Activated T-helper 1 cell treated with anti-CD3 and anti-CD28 coated beads, Interleukin-2, amount 50 U/mL, for 16 hours (primary cell): ENCODE measurements at places on chromosomes 13 and 19.

GRCh38 chr13:93967286-93967685 is 512.2 kb downstream of the DCT start:
- no peak for DNase-seq

GRCh38 chr13:39273953-39274738 is 235.9 kb downstream of the NHLRC3 start:
- no peak for DNase-seq

DNA sequence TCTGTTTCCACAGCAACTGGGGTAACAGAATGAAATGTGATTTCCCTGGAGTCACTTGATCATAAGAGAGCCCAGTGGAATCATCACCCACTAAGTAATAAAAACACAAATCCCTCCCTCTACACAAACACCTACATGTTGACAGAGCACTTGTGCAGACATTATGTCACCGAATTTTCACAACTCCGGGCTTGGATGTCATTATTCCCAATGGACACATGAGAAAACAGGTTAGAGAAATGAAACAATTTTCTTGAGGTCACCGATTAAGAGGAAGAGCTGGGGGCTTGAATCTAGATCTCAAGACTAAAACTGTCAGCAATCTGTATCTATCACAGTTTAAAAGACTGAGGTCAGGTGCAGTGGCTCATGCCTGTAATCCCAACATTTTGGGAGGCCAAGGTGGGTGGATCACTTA is 3.1 kb downstream of the XRCC1 start:
- no peak for DNase-seq

GRCh38 chr19:33471111-33471996 is 50.2 kb downstream of the PEPD start:
- no peak for DNase-seq

- DNase-seq = peak; percentile 67
Observed at GRCh38 chr19:29680447-29680846, 15.2 kb downstream of the PLEKHF1 start.

DNA sequence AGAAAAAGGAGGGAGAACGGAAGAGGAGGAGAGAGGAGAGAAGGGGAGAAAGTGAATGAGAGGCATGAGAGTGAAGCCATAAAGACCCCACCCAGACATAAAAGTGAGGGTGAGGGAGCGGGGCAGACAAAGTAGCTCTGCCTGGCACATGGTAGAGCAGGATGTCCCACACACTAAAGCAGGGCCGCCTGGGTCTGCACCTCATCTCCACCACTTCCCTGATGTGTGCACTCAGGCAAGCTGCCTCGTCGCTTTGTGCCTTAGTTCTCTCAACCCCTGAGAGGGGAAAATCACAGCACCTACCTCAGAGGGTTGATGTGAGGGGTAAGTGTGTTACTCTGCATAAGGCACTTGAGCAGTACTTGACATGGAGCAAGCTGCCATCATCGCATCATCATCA is 488.1 kb downstream of the COG6 start:
- no peak for DNase-seq

DNA sequence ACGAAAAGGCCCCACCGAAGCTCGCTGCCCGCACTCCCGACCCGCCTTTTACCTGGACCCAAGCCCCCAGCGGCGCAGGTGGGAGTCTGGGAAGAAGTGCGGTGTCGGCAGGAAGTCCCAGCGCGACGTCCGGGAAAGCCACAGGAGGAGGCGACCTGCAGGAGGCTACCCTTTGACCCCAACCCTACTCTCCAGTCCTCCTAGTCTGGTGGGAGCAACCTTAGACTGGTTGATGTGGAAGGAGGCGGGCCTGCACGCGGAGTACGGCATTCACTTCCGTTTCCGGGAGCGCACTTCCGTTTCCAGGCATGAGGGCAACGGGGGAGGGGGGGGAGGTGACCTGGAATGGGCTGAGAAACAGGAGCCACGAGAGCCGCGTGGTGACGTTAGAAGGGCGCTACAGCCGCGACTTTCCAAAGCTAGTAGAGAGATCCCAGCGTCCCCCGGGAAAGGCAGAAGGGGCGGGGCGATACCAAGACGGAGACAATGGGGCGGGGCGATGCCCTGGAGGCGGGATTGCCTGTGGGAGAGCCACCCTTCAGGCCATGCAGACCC is 28.5 kb downstream of the ZNF266 start:
- DNase-seq = no peak

DNA sequence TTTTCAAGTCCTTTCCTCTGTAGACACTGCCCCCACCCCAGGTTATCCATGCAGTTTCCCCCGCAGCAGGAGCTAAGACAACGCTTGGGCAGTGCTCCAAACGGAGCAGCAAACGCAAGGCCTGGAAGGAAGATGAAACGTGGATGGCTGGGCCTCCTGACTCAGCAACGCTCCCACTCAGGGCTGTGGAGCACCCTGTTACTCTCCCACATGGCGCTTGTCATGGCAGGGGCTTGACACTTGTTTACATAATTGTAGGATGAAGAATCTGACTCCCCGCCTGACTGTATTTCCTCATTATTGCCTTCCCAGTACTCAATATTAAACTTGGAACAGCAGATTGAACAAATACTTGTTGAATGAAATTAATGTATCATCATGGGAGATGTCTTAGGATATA is 799 bp upstream of the C1QTNF9B start:
- DNase-seq = no peak

- no peak for DNase-seq
Observed at GRCh38 chr19:31350693-31351055, 1.4 kb upstream of the TSHZ3 start.

GRCh38 chr19:4267101-4267900 is 11.8 kb upstream of the SHD start:
- peak; percentile 29 for DNase-seq

DNA sequence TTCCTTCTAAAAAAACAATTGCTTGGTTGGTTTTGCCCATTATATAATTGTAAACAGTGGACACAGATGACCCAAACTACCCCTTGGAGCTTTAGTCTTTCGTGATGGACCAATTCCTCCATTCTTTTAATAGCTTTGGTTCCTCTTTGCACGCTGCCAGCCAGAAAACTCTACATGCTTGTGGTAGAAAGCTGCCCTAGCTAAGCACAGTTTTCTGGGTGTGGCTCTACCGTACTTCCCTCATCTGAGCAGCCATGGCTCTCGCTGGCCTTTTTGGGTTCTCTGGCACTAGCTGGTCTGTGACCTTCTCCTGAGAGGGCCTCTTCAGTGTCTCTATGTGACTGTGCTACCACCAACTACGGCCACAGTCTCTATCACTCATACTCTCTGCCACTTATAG is 29.9 kb upstream of the CEBPA start:
- DNase-seq = no peak

DNA sequence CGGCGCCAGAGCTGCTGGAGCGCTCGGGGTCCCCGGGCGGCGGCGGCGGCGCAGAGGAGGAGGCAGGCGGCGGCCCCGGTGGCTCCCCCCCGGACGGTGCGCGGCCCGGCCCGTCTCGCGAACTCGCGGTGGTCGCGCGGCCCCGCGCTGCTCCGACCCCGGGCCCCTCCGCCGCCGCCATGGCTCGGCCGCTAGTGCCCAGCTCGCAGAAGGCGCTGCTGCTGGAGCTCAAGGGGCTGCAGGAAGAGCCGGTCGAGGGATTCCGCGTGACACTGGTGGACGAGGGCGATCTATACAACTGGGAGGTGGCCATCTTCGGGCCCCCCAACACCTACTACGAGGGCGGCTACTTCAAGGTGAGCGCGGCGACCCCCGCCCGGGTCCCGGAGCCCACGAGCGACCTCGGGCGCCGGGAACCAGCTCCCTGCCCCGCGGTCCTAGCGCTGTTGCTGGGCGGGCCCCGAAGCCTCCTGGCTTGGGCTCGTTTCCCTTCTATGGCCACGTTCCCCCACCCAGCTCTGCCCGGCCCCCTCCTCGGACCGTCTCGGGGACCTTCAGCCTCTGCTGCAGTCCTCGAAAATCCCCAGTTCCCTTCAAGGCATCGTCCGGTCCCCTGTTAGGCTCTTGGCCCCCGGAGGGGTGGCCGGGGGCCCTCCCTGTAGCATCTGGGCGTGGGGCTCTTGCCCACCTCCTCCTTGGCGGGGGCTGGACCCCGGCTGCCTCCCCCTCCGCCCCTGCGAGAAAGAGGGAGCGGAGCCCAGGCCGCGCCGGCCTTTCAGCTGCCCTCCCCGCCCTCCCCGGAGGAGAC is at the start of gene CDC34:
Gene CDC34, plus strand, starts transcription at position 8 of the 808 bp plus-strand sequence. Its CDS starts 172 bp downstream, at position 180.
- DNase-seq = no peak

DNA sequence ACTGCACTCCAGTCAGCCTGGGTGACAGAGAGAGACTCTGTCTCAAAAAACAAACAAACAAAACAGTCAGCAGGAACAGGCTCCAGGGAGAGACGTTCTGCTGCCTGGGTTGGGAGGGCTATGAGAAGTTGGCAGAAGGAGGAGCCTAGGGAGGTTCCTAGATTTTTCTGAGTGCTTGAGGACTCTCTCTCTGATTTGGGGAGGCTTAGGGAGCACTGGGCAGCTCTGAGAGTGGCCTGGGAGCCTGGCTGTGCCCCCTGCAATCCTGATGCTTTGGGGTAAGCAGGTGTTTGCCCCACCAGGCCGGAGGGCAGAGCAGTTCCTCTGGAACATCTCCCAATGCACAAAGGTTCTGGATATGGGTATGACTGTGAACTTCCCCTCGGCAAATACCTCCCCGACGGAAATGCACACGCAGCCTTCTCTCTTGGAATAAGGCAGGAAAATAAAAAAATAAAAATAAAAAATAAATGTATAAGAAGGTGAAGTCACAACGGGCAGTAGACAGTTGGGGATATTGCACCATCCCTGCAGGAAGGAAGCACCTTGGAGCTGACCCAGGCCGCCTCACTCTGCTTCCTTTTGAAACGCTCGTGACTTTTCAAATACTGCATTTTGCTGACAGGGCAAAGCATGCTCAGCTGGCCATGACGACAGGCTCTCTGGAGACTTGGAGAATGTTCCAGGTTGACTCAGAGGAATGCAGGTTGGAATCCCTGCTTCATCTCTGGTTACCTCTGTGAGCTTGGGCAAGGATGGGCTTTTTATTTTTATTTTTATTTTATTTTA is 26.5 kb upstream of the HOMER3 start:
- DNase-seq = no peak

DNA sequence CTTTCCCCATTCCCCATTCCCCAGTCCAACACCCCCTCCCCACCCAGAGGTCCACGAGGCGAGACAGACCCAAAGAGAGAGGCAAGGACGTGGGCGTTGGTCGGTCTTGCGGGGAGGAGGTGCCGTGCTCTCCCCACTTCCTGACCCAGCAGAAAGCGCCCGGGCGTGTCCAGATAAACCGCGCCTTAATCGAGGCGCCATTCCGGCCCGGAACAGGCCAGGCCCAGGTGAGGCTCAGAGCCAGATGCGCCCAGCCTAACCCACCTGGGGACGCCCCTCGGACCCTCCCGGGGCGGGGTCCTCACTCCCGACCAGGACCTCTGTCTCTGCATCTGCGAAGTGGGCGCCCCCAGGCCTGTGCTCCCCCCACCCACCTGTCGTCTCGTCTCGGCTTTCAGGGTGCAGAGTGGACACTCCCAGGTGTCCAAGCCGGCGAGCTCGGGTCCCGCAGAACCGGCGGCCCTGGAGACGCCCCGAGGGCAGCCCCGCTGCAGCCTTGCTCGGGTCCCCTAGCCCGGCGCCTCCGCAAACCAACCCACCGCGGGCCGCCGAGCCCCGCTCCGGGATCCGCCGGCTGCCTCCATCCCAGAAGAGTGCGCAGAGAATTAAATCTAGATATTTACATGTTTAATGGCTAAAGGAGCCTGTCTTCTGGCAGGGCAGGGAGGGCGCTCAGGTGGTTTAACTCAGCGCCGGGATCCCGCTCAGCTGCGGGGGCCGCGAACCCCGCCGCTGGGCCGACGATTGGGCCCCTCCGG is 5.0 kb upstream of the ONECUT3 start:
- no peak for DNase-seq

DNA sequence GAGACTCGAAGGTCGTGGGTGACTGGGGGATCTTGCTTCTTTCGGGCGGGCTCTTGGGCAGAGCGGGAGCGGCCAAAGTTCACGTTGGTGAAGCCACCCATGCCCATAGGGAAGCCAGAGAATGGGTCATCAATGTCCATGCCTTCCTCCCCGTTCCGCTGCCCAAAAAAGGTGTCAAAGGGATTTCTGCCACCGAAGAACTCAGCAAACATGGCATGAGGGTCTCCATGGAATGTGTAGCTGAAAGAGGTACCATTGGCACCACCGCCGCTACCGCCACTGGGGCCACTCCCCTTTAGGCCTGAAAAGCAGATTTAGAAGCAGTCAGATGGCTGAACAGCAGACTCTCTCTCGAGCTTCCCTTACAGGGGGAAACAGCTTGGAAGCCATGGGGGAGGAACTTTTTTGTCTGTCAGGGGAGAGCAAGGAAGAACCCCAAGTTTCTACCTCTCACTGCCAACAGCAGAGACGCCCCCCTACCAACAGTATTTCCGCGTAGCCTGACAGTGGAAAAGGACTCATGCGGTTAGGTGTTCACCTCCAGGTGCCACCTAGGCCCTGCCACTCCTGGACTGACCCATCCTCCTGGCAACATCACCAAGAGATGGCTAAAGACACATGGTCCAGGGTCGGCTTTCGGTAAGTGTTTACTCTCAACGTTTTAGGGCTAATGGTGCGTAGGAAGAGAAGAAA is 1.3 kb downstream of the DNAJB1 start:
- no peak for DNase-seq

GRCh38 chr13:26784704-26785639 is 24.4 kb upstream of the GPR12 start:
- DNase-seq = no peak

- DNase-seq = no peak
Observed at GRCh38 chr19:39145180-39145953, 19.8 kb downstream of the PAK4 start.

DNA sequence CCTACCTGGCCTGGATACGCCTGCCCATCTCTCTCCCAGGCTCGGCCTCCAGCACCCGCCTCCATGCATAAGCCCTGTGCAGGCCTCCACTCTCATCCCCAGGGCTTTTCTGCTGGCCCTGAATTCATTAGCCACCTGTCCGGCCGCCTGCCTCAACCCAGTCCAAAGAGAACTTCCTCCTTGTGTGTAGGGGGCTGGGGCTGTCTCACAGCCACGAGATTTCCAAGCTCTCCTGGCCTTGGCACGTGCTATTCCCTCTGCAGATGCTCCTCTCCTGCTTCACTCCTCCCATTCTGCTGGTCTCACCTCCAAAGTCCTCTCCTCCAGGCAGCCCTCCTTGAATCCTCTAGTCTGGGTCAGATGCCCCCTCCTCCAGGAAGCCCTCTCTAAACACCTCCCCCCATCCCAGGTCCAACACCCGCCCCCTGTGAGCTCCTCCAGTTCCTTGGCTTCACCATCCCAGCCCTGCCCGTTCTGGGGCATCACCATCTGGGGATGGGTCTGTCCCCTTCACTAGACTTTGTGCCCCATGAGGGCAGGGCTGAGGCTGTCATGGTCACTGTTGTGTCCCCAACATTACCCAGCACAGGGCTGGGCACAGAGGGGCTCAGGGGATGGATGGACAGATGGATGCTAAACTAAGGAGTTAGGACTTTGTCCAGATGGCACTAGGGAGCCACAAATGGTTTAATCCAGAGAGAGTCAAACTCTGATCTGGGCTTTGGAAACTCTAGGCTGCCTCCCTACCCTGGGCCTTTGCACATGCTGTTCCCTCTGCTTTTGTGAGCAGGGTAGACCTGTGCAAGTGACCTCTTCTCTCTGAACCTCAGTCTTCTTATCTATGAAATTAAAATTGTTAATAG is 14.8 kb downstream of the MEIS3 start:
- no peak for DNase-seq

- DNase-seq = no peak
Observed at GRCh38 chr19:48111280-48111679, 663 bp upstream of the PLA2G4C start.
